ENCODE measurements at places on chromosomes 1 and 21.

- no peak for DNase-seq
Measured at GRCh38 chr1:113991467-113991997, 12.3 kb downstream of the OLFML3 start.

GRCh38 chr1:206558794-206559671 is 51.7 kb downstream of the RASSF5 start:
- DNase-seq: no peak

GRCh38 chr1:207264663-207265252 is 56.7 kb upstream of the CD55 start:
- DNase-seq: no peak

DNA sequence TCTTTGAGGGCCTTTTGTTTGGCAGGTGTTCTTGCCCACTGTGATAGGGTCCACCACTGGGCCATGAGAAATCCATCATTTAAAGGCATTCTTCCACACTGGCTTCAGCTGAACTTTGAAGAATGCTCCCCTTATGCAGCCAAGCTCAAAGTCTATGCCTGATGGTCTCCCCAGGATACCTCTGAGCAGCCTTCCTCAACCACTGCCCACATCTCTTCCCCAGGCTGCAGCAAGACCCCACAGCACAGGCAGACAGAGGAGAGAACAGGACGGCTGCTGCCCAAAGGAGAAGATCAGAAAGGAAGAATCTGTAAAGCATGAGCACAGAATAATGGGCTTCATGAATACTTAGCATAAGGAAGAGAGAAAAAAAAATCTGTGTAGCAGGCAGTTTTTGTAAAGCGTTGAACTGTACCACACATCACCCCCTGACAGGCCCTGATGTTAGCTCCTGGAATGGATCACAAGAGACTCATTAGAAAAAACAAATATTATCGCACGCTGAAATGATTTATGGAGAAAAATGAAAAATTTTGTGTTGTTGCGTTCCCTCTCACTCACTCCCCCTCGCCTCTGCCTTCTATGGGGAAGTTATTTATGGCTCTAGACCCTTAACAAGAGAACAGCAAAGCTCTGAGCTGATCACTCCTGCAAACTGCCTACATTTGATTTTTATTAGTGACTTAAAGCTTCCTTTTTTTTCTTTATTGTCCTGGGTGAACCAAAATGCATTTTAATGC is 134.1 kb downstream of the TMEM53 start:
- no peak for DNase-seq

DNA sequence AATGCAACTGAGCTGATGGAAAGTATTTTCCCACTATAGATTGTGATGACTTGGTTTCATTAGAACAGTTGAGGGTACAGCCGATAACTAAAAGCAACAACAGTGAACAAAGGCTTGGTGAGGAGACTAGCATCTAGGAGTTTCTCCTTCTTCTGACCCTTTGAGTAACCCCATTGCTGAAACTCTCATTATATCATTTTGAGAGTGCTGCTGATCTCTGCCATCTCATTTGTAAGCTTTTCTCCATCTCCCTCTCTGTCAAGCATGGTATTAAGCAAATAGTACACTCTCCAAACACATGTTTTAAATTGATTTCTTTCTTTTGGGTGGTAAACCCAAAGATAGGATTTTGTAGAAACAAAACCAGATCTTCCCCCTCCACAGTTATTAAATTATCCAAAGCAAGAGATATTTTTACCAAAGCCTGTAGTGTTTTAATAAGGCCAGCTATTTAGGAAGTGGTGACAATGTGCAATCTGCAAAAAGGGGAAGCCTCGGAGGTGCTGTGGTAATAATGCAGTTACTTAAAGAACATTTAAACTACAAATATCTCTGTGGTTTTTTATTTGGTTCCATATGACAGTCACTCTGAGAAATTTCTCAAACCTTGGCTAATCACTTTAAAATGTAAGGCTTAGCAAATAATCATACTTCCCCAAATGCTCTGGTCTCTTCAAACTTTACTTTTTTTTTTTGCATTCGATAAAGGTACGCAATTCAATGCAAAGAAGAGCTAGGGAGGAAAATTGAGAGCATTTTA is 287.5 kb downstream of the HLX start:
- DNase-seq: peak; percentile 100

GRCh38 chr1:232627645-232628334 is 2.1 kb downstream of the SIPA1L2 start:
- DNase-seq: peak; percentile 51

DNA sequence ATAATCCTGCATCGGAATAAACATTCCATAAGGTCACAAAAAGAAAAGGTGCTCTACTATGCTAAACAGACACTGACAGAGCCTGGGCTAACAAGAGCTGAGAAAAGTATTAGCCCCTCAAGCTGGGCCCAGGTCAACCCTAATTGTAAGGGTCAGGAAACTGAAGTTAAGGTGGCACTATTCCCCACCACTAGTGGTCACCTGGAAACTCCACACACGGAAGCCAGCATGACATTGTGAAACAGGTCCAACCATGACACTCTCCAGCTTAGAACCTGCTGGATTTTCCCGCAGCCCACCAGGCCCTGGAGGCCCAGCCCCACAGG is 1.2 kb downstream of the PTTG1IP start:
- DNase-seq: peak; percentile 32

- no peak for DNase-seq
Measured at GRCh38 chr1:178345238-178345637, 151.5 kb downstream of the CLEC20A start.

GRCh38 chr1:199687321-199687720 is 340.2 kb upstream of the NR5A2 start:
- DNase-seq: no peak

DNA sequence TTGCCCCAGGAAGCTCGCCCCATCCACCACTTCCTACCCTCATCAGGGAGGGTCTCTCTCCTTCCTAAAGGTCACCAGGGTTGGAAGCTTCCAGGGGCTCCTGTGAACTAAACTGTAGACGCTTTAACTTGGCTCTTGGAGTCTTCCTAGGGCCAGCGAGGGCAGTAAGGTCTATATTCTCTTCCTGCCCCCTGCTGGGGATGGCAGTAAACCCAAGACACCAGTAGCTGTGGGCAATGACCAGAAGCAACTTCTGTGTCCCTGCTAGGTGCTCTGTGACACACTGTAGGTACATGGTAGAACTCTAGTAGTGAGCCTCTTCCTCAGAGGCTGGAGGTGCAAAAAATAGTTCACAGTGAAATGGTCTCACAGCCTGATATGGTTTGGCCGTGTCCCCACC is 30.0 kb downstream of the KCND3 start:
- no peak for DNase-seq

GRCh38 chr1:210342986-210343780 is 14.5 kb downstream of the HHAT start:
- no peak for DNase-seq

DNA sequence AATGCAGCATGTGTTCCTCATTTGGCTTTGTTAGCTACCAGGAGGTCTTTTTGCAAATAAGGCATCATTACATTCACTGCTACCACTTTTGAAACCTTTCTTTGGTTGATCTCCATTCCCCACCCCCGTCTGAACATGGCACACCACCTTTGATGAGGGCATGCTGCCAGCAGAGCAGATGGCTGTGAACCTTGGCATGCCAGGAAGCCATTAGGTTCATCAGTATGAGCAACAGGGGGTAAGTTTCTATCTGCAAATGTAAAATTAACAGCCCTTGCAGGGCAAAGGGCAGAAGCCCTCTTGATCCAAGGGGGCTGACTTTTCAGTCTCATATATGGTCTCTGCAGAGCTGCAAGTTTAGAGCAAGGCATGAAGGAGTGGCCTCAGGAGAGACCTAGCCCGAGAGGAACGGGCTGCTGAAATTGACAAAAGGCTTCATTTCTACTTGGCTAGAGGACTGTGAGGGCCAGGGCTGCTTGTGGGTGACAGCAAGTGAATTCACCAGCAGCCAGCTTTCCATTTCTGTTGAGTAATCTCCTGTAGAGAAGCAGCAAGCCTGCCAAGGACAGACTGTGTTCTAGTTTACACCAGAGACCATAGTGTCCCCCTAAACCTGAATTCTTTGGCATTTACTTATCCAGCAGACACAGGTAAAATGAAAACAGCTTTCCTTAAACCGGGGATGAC is 127.9 kb downstream of the ZNF326 start:
- no peak for DNase-seq

GRCh38 chr1:184823080-184823479 is 68.4 kb upstream of the EDEM3 start:
- no peak for DNase-seq

DNA sequence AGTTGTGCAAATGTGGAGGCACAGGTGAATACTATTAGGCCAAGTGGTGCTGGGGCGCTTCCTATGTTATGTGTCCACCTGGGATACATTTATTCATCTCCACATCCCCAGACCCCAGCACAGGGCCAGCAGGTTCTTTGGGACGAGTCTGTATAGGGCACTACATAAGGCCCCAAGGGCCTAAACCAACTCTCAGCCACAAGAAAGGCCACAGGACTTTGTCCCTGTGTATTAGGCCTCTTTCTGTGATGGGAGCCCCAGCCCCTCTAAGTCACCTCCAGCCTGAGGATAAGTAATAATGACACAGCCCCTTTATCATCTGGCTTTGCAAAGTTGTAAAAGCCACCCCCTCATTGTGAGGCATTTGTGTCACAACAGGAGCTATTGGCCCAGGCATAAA is 79.2 kb upstream of the CD1D start:
- no peak for DNase-seq

- DNase-seq: peak; percentile 65
Measured at GRCh38 chr1:44723064-44723463, 7.9 kb downstream of the RNU5D-1 start.

- no peak for DNase-seq
Measured at GRCh38 chr1:212113706-212114105, 78.2 kb downstream of the DTL start.
